Right ventricle myocardium superior (tissue), 1 donor: ENCODE measurements at places on chromosomes 16 and 17.

GRCh38 chr16:90004577-90004976, 14.7 kb downstream of the DBNDD1 start:
- no peak for DNase-seq

DNA sequence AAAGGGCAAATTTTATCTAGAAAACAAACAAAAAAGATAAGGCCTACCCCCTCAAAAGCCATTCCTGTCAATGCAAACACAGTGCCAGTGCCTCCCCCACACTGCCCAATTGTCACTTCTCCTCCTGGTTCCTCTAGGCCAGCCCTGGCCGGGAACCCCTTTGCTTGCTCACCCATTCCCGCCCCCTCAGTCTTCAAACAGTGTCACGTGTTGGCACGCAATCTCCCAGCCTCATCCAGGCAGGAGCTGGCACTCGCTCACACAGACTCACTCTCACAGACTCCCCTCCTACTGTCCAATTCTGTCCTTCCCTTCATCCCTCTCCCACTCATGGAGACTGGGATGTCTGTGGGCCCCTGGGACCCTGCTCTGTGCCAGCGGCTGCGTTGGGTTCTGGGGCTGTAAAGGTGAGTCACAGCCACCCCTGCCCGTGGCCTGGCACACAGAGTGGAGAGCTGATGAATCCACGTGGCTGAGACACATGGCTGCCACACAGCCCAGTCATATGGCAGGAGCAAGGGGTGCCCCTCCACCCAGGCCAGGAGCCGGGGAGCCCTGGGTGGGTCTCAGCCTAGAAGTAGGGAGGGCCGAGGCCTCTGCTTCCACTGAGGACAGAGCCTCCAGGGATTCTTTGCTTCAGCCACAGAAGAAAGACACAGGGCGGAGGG, 54.8 kb downstream of the VAC14 start:
- peak; percentile 70 for DNase-seq

DNA sequence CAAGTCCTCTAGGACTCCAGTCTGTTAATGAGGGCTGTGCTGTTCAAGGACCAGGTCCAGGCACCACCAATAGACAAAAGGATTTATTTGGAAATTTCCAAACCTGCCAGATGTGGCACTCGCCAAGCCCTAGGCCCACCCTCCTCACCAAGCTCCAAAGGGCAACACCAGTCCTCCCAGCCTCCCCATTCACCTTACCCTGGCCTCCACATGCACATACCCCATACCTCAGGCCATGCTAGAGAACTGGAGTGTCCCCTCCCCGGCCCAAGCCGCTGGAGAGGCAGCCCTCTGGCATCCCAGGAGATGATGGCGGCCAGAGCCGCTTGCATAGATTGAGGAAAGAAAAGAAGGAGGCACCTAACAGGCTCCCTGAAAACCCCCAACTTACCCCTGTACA, 4.6 kb upstream of the FTSJ3 start:
- no peak for DNase-seq

GRCh38 chr16:59859676-59860402, 1125.7 kb upstream of the GOT2 start:
- DNase-seq = no peak

- no peak for DNase-seq
These were observed 23.3 kb downstream of the GPR179 start for GRCh38 chr17:38320482-38320881.

DNA sequence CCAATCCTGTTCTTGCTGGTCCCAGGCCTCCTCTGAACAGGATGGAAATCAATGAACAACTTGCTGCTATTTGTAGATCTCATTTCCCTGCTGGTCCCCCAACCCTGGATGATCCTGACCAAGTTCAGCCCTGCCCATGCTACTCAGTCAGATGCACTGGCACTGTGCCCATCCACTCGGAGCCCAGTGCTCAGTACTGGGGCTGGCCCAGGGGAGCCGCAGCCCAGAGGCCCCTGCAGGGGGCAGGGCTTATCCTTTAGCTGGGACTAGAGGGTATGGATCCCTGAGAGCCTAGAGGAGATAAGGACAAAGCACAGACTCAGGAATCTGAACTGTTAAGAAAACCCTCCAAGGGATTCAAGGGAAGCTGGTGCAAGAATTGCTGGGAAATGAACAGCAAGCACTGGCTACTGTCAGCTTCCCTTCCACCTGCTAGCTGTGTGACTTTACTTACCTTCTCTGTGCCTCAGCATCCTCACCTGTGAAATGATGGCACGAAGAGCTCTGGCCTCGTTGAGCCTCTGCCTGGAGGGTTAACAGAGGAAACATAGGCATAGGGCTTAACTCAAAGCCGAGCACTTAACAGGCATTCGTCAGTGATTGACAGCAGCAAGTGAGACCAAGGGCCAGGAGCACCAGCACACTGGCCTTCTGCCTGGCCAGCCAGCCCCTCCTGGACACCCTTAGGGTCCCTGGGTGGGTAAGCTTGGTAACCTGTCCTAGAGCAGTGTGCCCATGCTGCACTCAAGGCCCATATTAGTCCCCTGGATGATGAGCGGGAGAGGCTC, 29.8 kb upstream of the C1QL1 start:
- peak; percentile 60 for DNase-seq

- DNase-seq = no peak
These were observed 25.3 kb downstream of the MGRN1 start for GRCh38 chr16:4649744-4650442.

- peak; percentile 20 for DNase-seq
These were observed 89.9 kb downstream of the TBC1D16 start for GRCh38 chr17:79945591-79946255.

- no peak for DNase-seq
These were observed 46.6 kb downstream of the RGS9 start for GRCh38 chr17:65183736-65184135.

DNA sequence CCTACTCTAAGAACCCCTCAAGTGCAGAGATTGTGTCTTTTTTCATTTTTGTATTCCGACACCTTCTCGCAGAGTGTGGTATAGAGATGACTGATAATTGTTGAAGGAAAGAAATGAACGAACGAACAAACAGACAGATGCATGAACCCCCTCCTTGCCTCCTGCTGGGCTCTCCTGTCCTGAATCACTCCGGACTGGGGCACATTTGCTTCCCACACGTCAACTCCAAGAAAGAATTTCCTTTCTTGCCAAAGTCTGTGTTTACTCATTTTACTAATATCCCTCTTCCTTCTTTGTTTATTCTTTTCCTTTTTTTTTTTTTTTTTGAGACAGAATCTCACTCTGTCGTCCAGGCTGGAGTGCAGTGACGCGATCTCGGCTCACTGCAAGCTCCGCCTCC, 37.5 kb upstream of the BHLHA9 start:
- DNase-seq = no peak
